Activated CD8-positive, alpha-beta memory T cell treated with anti-CD3 and anti-CD28 coated beads, Interleukin-2, amount 10 ng/mL, durations not matched to agents 7 days and 5 days (primary cell): ENCODE measurements at places on chromosomes 1 and 21.

- DNase-seq = no peak
- H3K4me3 ChIP-seq = no peak overlapping the region
- peaks cover 7% of the 10 kb centered on the region for H3K27me3 ChIP-seq
- H3K27ac ChIP-seq = no peak overlapping the region
Observed at GRCh38 chr1:64312431-64312830, 109.0 kb downstream of the UBE2U start.

DNA sequence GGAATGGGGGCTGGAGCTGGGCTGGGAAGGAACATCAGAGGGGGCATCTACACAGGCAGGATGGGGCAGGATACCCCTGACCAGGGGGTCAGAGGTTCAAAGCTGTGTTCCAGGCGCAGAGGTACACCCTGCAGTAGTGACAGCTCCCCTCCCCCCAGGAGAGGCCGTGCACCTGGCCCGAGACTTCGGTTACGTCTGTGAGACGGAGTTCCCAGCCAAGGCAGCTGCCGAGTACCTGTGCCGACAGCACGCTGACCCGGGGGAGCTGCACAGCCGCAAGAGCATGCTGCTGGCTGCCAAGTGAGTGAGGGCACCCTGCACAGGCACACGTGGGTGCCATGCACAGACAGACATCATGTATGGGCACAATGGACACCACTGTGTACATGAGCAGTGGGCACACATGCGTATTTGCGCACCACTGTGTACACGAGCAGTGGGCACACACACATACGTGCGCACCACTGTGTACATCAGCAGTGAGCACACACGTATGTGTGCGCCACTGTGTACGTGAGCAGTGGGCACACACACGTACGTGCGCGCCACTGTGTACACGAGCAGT lies 17.4 kb downstream of the TFAP2E start:
- no peak overlapping the region for H3K4me3 ChIP-seq
- peaks cover 12% of the 10 kb centered on the region for H3K4me1 ChIP-seq
- DNase-seq = peak; percentile 22
- H3K27me3 ChIP-seq = no peaks in the 10 kb centered on the region

- no peaks in the 10 kb centered on the region for H3K36me3 ChIP-seq
- H3K4me3 ChIP-seq = no peak overlapping the region
- no peak for DNase-seq
- H3K4me1 ChIP-seq = peaks cover 1% of the 10 kb centered on the region
Observed at GRCh38 chr1:19938472-19938871, 15.1 kb upstream of the PLA2G2E start.

GRCh38 chr1:12067900-12068821 lies 5.1 kb downstream of the TNFRSF8 start:
- H3K36me3 ChIP-seq = peaks cover 13% of the 10 kb centered on the region
- peak overlapping the region; percentile 72 for H3K4me3 ChIP-seq
- DNase-seq = peak; percentile 83
- H3K27me3 ChIP-seq = peaks cover 22% of the 10 kb centered on the region
- peak overlapping the region; percentile 94 for H3K27ac ChIP-seq
- peaks cover 65% of the 10 kb centered on the region for H3K4me1 ChIP-seq

GRCh38 chr1:56897150-56898004 lies 42.8 kb downstream of the C8A start:
- H3K27ac ChIP-seq = no peak overlapping the region
- DNase-seq = no peak
- no peaks in the 10 kb centered on the region for H3K36me3 ChIP-seq

DNA sequence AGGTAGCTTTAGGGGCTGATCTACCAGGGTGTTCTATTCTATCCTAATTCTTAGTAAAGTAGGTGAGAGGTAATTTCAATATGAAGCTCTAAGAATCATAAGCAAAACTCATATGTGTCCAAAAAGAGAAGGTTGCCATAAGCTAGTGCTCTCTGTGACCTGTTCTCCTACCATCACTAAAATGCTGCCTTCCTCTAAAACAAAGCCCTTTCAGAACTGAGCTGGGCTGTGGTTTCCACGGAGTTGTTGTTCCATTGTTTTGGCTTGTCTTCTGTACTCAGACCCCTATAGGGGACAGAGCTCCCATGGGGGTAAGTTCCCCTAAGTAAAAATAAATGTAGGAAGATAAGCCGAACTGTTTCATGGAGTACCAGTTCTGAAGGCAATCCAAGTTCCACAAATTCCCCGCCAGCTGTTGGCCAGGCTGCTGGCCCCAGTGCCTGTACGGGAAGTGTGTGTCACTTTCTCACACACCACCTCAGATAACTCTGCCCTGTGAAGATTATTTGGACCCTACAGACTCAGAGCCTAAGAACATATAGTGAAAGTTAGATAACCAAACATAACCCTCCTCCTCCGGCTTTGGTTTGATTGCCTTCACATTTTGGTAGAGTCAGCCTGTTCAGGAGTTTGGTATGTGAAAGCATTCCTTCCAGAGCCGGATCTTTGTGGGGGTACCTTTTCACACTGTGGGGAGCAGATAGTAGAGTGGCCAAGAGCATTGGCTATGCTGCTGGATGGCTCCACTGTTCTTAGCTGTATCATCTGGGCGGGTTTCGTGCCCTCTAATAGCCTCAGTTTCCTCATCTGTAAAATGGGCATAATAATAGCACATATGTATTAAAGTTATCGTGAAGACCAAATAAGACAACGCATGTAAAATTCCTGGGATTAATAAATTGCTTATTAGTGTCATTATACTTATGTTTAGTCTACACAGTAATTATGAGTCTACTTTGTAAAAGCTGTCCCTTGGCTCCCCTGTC lies 10.8 kb downstream of the DPT start:
- H3K27ac ChIP-seq = no peak overlapping the region
- no peak overlapping the region for H3K4me3 ChIP-seq
- peaks cover 4% of the 10 kb centered on the region for H3K4me1 ChIP-seq
- no peak for DNase-seq
- H3K36me3 ChIP-seq = no peaks in the 10 kb centered on the region

- H3K36me3 ChIP-seq = no peaks in the 10 kb centered on the region
- peaks cover 2% of the 10 kb centered on the region for H3K27me3 ChIP-seq
- H3K27ac ChIP-seq = no peak overlapping the region
Observed at GRCh38 chr1:171160639-171161354, 24.3 kb upstream of the FMO2 start.

- DNase-seq = no peak
- H3K27ac ChIP-seq = no peak overlapping the region
Observed at GRCh38 chr1:145877923-145878486, 7.7 kb downstream of the ANKRD35 start.

DNA sequence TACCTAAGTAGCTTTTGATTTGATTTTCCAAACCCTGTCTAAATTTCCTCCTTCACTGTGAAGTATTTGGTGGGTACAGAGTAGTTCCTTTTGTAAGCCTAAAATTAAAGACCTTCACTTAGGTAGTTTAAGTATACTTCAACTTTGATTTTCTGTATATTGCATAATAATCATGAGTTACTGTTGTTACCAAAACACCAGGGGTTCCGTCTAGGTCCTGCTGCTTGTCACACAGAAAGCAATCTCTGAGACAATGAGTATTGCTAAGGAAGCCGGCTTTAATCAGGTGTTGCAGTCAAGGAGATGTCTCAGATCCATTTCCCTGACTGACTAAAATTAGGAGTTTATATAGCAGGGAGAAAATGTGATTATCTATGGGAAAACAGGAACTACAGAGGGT lies 15.3 kb downstream of the RPS6KC1 start:
- H3K4me3 ChIP-seq = no peak overlapping the region
- DNase-seq = no peak
- no peaks in the 10 kb centered on the region for H3K27me3 ChIP-seq
- peaks cover 18% of the 10 kb centered on the region for H3K4me1 ChIP-seq
- no peaks in the 10 kb centered on the region for H3K36me3 ChIP-seq

GRCh38 chr1:196558411-196558810 lies 49.8 kb downstream of the KCNT2 start:
- H3K36me3 ChIP-seq = no peaks in the 10 kb centered on the region
- peaks cover 2% of the 10 kb centered on the region for H3K4me1 ChIP-seq
- no peak for DNase-seq
- H3K4me3 ChIP-seq = peak overlapping the region; percentile 36

GRCh38 chr1:100441651-100442050 lies 89.3 kb downstream of the CDC14A start:
- peak overlapping the region; percentile 93 for H3K27ac ChIP-seq
- H3K4me3 ChIP-seq = peak overlapping the region; percentile 48
- H3K36me3 ChIP-seq = peaks cover 36% of the 10 kb centered on the region
- H3K27me3 ChIP-seq = no peaks in the 10 kb centered on the region

DNA sequence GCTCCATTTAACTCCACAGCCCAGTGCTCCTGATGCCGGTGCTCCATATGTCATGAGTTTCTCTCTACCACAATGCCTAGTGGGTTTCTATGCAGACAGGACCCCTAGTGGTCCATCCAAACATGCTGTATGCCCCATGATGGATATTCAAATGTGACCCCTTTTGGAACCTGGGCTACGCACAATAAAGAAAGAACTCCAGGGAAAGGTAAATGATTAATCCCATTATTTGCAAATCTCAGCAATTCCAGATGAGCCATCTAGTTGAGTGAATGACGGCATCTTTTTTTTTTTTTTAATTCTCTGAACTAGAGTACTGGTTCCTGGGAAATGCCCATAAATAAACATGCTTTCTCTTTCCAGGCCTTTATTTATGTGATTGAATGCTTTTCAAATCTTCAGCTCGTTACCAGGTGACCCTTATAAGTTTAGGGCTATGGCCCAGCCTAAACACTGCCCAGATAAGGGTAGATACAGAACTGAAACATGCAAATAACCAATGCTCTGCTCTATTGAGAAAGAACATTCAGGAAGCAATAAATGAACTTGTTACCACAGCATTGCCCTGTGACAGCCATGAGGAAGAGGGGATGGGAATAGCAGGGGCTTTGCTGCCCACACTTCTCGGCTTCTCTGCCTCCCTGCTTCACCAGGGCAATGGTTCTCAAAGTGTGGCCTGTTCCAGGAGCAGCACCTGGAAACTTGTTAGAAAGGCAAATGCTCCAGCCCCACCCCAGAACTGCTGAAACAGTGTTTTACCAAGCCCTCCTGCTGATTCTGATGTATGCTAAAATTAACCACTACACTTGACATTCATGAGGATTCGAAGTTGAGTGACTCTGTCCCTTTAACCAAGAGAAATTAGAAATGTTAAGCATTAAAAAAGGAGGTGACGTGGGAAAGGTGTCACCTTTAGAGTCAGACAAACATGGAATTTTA lies 151.7 kb downstream of the SEC16B start:
- H3K27me3 ChIP-seq = no peaks in the 10 kb centered on the region
- no peak overlapping the region for H3K4me3 ChIP-seq
- no peaks in the 10 kb centered on the region for H3K36me3 ChIP-seq
- DNase-seq = no peak

DNA sequence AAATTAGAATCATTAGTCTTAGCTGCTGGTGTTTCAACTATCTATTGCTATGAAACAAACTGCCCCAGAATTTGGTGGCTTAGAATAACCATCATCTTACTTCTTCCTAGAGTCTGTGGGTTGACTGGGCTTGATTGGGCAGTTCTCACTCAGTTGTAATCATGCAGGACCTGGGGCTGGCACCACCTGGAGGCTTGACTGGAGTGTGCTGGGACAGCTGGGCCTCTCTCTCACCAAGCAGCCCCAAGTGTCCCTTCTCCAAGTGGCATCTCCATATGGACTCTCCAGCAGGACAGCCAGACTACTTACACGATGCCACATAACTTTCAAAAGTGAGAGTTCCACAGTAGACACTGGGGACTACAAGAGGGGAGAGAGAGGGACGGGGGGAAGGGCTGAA lies 140.3 kb upstream of the ATP1B1 start:
- H3K27ac ChIP-seq = no peak overlapping the region
- no peak for DNase-seq
- H3K27me3 ChIP-seq = no peaks in the 10 kb centered on the region
- H3K4me3 ChIP-seq = no peak overlapping the region
- no peaks in the 10 kb centered on the region for H3K4me1 ChIP-seq
- H3K36me3 ChIP-seq = no peaks in the 10 kb centered on the region

GRCh38 chr1:97461782-97462181 lies 459.1 kb downstream of the DPYD start:
- no peak overlapping the region for H3K27ac ChIP-seq
- no peaks in the 10 kb centered on the region for H3K4me1 ChIP-seq
- H3K4me3 ChIP-seq = no peak overlapping the region
- H3K27me3 ChIP-seq = no peaks in the 10 kb centered on the region

- H3K27ac ChIP-seq = no peak overlapping the region
- no peaks in the 10 kb centered on the region for H3K36me3 ChIP-seq
- H3K4me3 ChIP-seq = no peak overlapping the region
- no peaks in the 10 kb centered on the region for H3K4me1 ChIP-seq
- DNase-seq = no peak
Observed at GRCh38 chr1:194159941-194160340, 973.5 kb upstream of the B3GALT2 start.

DNA sequence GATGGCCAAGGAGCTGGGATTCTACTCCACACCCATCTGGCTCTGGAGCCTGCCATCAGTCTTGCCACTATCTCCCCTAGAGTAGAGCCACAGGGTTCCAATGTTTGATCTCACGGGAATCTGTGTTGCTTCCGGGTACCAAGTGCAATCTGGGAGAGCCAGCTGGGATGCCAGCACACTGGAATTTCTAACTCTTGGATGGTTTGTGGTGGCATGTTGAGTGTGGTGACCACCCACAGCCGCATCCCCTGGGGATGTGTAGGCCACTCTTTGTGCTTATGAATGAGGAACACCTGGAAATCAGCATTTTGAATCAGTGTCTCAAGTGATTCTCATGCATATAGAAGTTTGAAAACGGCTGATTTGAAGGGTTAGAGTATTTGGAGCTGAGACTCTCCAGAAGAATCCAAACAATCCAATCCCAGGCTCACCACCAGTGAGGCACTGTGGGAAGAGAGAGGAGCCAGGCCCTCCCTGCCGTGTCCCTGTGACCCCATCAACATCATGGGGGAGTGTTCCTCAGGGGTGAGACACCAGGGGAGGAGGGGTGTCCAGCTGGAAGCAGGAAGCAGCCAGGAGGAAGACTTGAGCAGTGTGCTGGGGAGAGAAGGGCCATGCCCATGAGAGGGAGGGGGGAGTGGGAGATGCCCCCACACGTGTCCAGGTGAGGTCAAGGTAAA lies 13.4 kb downstream of the FBLIM1 start:
- no peak overlapping the region for H3K4me3 ChIP-seq
- no peak for DNase-seq
- no peak overlapping the region for H3K27ac ChIP-seq
- H3K4me1 ChIP-seq = no peaks in the 10 kb centered on the region
- peaks cover 7% of the 10 kb centered on the region for H3K27me3 ChIP-seq

DNA sequence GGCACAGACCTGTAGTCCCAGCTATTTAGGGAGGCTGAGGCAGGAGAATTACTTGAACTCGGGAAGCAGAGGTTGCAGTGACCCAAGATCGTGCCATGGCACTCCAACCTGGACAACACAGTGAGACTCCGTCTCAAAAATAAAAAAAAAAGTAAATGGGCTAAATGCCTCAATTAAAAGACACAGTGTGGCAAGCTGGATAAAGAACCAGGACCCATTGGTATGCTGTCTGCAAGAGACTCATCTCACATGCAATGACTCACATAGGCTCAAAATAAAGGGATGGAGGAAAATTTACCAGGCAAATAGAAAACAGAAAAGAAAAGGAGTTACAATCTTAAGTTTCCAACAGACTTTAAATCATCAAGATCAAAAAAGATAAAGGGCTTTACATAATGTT lies 40.3 kb downstream of the ACBD6 start:
- H3K4me1 ChIP-seq = peaks cover 5% of the 10 kb centered on the region
- peaks cover 57% of the 10 kb centered on the region for H3K36me3 ChIP-seq
- H3K27me3 ChIP-seq = no peaks in the 10 kb centered on the region
- H3K4me3 ChIP-seq = no peak overlapping the region

- no peaks in the 10 kb centered on the region for H3K4me1 ChIP-seq
- H3K27me3 ChIP-seq = peaks cover 6% of the 10 kb centered on the region
- no peak overlapping the region for H3K27ac ChIP-seq
- DNase-seq = no peak
Observed at GRCh38 chr1:228958121-228958520, 222.8 kb downstream of the RHOU start.

GRCh38 chr1:178536844-178537371 lies 24.0 kb downstream of the TEX35 start:
- no peak overlapping the region for H3K27ac ChIP-seq
- H3K36me3 ChIP-seq = no peaks in the 10 kb centered on the region
